Central memory CD4-positive, alpha-beta T cell (primary cell): ENCODE measurements at places on chromosomes 3 and 15.

DNA sequence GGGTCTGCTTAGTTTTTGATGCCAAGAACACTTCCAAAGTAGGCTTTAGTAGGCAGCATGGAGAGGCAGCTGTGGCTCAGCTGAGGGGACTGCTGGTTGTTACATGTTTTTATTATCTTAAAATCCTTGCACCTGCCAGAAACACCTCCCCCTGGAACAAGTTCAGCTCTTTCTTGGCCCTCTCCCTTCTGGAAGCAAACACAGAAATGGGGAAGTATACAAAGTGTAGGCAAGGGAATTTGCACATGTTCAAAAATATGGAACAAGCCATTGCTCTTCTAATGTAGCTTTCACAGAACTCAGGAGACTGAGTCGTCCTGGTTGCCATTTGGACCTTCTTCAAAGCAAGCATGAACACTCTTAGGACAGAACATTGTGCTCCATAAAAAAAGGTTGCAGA is 169.1 kb upstream of the SEMA6D start:
- DNase-seq = no peak

DNA sequence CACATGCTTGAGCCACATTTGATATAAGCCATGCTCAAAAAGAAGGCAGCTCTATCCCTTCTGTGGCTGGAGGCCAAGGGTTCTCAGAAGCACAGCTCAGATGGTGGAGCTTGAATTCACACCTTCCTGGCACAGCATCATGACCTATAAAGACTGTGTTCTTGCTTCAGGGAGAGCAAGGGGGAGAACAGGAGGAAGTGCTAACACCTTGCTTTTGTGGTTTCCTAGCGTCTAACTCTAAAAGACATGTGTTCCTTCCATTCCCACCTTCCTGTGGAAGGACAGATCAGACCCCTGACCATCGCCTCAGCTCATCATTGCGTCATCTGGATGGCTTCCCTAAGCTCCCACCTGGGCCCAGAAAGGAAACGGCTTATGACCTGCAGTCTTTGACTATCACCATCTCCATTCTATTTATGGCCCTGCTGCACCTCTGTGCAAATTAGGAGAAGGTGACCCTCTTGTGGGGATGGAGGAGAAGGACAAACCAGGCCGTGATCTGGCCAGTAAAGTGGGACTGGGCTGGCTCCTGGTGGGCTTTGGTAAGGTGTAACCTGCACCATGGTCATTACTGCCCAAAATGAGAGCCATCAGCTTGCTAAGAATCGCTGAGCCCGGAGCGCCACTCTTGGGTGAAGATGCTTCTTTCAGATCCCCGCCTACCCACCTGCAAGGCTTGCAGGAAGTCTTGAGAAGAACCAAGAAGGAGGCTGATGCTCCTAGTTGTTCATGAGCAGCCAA is 128.5 kb downstream of the SERPINI1 start:
- no peak for DNase-seq

DNA sequence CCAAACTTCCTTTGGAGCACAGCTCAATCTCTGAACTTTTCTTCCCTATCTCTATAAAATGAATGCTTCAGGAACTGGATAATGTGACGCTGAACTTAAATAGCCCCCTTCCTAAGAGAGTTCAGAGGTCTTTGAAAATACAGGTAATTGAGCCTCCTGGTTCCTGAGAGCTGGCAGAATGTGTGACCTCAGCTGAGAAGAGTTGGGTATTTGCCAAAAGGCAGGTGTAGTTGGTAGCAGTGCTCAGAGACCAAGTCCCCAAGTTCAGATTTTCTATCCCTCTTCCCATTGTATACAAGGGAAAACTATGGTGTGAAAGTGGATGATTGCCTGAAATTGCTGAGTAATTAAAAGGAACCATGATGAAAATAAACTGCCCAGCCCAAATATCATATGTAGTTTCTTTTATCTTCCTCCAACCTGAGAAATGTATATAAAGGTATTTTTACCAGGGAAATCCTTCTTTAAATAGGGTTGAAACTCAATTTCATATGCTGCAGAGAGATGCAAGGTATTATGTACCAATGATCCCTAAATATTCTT is 154.6 kb upstream of the ICE2 start:
- DNase-seq = no peak

DNA sequence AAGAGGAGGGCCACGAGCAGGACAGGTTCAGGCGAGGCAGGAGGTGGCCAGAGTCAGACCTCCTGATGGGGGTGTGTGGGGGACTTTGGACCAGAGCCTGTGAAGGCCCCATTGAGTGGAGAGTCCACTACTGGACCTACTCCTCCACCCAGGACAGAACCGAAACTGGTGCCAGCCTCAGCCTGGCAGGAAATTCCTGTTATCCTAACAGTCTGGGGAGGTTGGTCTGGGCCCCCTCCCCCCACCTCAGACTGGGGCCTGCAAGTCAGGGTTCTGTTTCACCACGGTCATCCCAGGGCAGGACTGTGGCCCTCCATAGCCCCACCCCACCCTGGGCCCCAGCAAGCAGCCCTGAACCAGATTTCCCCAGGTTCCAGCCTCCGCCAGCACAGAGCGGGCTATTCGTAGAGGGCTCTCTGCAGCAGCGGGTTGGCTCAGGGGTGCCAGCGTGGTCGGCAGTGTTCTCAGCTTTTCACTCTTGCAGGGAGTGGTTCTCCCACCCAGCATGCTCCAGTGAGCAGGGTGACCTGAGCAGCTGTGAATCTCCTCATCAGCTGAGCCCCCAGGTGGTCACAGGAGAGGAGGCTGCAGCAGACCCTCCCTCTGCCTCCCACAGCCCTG is 217.3 kb downstream of the TBC1D2B start:
- no peak for DNase-seq

GRCh38 chr3:195124378-195124992 is 146.5 kb downstream of the XXYLT1 start:
- no peak for DNase-seq

DNA sequence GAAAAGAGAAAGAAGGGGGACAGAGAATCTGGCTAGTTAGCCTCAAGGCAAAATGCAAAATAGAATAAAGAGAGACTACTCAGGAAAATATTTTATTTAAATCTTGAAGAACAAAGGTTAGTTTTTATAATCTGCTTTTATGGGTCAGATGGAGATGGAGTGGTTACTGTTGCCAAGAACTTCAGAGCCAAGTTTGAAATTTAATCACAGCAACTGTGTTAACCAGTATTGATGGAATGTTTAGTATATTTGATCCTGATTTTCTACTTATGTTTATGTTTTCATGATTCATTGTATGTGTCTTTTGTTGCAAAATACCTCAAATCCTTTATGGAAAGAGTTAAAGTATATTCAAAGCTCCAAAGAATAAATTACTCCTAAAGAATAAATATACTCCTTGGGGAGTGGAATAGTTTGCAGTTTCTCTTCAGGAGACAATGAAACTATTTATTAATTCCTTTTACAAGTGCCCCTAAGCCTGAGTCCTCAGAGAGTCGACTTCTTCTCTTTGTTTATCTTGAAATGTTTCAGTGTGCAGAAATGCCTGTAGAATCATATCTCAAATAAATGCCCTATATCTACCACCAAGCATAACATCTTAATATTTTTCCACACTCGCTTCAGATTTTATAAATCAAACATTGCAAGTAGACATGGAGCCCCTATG is 60.9 kb upstream of the THSD4 start:
- no peak for DNase-seq

- no peak for DNase-seq
These were observed 54.4 kb downstream of the LRRK1 start for GRCh38 chr15:100973351-100974111.

GRCh38 chr3:8499181-8499611 is 2.4 kb upstream of the LMCD1 start:
- DNase-seq = no peak
